ENCODE measurements at places on chromosomes 1 and 21.

GRCh38 chr1:210978316-210978973 lies 155.5 kb downstream of the KCNH1 start:
- no peak for DNase-seq

GRCh38 chr1:110305900-110306420 lies 33.2 kb upstream of the RBM15 start:
- DNase-seq, result peak; percentile 37

- no peak for DNase-seq
These were observed 61.1 kb upstream of the DMRTB1 start for GRCh38 chr1:53398091-53398490.

- DNase-seq, result no peak
These were observed 6.7 kb downstream of the GADD45A start for GRCh38 chr1:67691712-67692111.

GRCh38 chr1:58924016-58924565 lies 140.2 kb upstream of the JUN start:
- no peak for DNase-seq

DNA sequence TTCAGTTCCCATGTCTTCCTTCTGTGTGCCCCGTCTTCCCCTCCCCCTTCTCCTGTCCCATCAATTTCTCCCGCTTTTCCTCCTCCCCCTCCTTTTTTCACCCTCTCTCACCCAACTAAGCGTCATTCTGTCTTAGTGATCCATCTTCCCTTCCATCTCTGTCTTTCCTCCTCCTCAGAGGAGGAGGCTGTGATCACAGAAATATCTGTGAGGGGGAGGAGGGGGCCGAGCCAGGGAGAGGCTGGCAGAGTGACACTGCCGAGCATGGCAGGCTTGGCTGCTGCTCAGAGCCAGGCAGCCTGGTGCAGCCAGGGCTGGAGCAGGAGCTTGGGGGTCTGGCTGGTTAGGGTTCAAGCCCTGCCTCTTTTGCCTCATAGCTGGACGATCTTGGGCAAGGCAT lies 7.6 kb downstream of the HTR6 start:
- no peak for DNase-seq

DNA sequence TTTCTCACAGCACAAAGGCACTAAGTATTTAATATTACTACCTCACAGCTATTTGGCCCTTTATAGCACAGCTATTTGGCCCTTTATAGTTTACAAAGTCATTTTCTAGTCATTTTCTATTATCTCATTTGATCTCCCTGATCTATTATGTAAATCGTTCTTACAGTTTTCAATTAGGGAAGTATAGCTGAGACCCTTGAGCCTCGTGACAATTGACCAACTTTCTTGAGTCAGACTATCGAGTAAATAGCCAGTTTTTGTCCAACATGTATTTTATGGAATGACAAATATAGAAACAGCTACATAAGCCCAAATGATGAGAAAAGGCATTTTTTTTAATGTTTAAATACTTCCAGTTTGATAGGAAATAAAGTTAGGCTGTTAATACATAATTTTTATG lies 7.0 kb upstream of the ANGPTL1 start:
- peak; percentile 18 for DNase-seq

GRCh38 chr1:29488794-29489311 lies 252.5 kb downstream of the PTPRU start:
- DNase-seq, result no peak

- DNase-seq, result peak; percentile 34
These were observed 472.1 kb downstream of the PTPRU start for GRCh38 chr1:29708381-29708780.

- no peak for DNase-seq
These were observed 11.7 kb downstream of the ADPRS start for GRCh38 chr1:36100376-36100775.

GRCh38 chr1:85581802-85582686 lies 1.5 kb downstream of the CCN1 start:
- no peak for DNase-seq

DNA sequence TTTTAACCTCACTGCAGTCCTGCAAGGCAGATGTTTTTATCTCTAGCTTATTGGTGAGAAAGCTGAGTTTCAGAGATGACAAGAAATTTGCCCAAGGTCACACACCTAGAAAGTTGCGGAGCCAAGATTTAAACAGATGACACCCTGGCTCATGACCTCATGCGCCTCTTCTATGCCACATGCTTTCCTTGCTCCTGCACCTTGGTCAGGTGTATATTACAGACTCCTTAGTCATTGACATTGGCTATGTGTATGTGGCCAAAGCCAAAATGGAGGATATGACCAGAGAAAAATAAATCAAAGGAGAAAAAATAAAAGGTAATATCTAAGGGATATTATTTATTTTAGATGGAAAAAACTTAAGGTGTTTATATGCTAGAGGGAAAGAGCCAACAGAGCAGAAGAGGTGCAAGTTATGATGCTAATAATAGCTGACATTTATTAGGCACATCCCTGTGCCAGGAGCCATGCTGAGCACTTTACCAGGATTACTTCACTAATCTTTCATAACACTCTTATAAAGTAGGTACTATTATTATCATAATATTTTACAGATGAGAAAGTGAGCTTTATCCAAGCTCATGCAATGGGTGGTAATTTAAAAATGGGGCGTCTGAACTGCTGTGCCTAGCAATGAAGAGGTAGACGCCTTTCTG lies 13.8 kb upstream of the MYOC start:
- DNase-seq, result no peak

GRCh38 chr1:230286890-230287269 lies 139.3 kb downstream of the PGBD5 start:
- DNase-seq, result no peak

- no peak for DNase-seq
These were observed 24.6 kb upstream of the GPR137B start for GRCh38 chr1:236117710-236118109.

- no peak for DNase-seq
These were observed 2.2 kb downstream of the PGBD5 start for GRCh38 chr1:230423951-230424350.

DNA sequence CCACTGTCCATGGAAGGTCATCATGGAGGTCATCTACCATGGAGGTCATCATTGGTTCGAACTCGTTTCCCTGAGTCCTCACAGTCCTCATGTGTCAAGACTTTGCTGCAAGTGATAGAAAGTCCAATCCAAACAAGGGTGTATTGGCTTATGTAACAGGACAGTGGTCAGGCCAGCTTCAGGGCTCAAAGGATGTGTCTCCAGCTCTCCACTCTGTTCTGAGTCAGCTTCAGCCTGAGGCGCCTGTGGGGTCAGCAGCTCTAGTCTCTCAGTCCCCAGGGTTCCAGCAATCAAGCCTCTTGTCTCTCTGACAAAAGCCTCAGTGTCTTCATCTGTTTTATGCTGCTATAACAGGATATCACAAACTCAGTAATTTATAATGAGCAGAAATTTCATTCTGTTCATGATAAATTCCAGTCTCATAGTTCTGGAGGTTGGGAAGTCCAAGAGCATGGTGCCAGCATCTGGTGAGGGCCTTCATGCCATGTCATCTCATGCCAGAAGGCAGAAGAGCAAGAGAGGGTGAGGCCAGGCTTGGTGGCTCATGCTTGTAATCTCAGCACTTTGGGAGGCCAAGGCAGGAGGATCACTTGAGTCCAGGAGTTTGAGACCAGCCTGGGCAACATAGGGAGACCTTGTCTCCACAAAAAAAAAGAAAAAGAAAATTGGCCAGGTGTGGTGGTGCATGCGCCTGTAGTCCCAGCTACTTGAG lies 19.5 kb downstream of the A3GALT2 start:
- DNase-seq, result no peak

- no peak for DNase-seq
These were observed 3.6 kb downstream of the OTUD7B start for GRCh38 chr1:150006881-150007421.

GRCh38 chr1:18093646-18094045 lies 14.0 kb upstream of the IGSF21 start:
- DNase-seq, result no peak

GRCh38 chr1:154326546-154327465 lies 1.5 kb downstream of the ATP8B2 start:
- no peak for DNase-seq

DNA sequence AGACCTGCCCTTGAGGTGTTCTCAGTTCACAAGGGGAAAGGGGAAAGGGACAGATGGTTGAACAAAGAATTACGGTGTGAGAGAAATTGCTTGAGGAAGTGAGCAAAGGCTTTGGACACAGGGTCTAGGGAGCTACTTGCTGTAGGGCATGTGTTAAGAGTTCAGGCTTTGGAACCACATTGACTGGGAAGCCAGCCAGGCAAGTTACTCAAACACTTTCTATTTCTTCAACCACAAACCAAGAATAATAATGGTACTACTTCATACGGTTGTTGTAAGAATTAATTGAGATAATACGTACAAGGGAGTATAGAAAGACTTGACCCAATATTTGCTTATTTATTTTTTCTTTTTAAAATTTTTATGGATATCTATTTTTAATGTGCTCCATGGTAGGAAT lies 26.6 kb downstream of the AK4 start:
- peak; percentile 98 for DNase-seq

DNA sequence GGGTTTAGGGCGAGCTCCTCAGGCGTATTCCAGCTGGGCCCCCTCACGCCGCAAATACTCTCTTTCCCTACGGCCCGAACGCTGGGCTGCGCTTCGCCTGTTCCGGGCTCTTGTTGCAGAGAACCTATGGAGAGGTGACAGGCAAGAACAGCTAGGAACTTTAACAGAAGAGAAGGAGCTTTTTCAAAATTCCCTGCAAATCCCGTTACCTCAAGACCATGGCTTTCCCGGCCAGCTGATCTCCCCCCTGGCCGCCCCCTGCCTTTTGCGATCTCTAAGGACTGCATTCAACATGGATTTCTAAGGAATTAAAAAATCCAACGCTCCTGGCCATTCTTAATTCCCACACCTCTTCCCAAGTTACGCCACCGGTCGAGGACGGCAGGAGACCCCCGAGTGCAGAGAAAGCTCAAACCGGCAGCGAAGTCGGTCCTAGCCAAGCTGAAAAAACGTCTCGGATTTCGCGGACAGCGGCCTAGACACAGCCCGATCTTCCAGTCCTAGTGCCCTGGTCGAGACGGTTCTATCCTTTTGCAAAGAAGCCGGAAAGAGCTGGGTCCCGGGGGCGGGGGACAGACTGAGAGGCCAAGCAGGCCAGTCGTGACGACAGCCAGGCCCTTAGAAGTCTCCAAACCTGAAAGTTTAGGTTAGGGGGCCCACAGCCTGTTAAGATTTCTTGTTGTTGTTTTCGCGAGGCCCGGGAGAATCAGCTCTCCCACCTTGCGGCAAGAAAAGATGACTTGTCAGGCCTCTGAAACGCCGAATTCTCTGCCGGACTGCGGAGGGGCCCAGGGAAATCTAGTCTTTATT lies 1.1 kb upstream of the TBX15 start:
- no peak for DNase-seq
